Immature natural killer cell (primary cell): ENCODE measurements at places on chromosomes 1 and 21.

GRCh38 chr1:24720152-24720551 lies 25.1 kb upstream of the CLIC4 start:
- no peak for DNase-seq

- DNase-seq, result no peak
Measured at GRCh38 chr1:20086800-20087199, 16.8 kb downstream of the PLA2G5 start.

DNA sequence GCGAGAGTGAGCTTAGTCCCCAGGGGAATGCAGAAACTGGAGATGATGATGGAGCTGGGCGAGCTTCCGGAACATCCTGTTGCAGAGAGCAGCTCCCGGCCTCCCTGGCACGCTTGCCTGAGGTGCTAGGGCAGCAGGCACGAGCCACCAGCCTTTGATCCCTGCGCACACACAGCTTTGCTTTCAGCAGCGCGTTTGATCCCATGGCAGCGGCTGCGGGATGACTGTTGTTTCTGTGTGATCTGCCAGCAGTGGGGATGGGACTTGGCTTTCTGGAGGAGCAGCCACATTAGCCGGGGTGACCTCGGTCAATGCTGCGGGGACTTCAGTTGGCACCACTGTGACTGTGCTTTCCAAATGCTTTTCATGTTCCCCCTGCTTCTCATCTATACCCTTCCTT lies 193.2 kb downstream of the KAZN start:
- DNase-seq, result no peak

- no peak for DNase-seq
Measured at GRCh38 chr1:222821239-222821638, 6.4 kb downstream of the DISP1 start.

- DNase-seq, result no peak
Measured at GRCh38 chr21:15626031-15626430, 103.8 kb upstream of the USP25 start.

GRCh38 chr21:43639470-43640353 lies 19.6 kb downstream of the HSF2BP start:
- DNase-seq, result no peak

GRCh38 chr1:174556392-174556791 lies 108.6 kb downstream of the GPR52 start:
- no peak for DNase-seq

- no peak for DNase-seq
Measured at GRCh38 chr1:33228935-33229487, 27.3 kb upstream of the ZNF362 start.

GRCh38 chr1:15452216-15452615 lies 4.3 kb upstream of the CELA2A start:
- no peak for DNase-seq

DNA sequence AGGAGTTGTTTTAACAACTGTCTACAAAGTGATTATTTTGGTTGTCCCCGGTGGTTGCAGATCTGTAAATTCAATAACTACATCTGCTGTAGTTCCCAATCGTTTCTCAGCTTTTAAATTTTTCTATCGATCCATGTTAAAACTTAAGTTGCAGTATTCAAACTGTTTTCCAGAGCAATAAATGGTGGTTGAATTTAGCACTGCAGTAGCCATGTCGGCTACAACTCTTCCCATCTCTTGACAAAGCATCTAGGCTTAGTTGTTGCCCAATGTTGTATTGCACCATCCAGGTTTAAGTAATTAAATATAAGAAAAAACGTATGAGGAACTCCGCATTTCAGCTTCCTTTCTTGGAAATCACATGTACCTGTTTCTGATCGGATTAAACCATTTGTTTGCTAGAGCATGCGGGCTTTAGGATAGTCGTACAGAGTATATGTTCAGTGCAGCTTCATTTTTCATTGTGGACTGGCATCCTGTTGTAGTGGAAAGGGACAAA lies 996 bp downstream of the CNIH4 start:
- DNase-seq, result no peak
